ENCODE measurements at places on chromosomes 13 and 19.

- DNase-seq = peak; percentile 50
These were observed 48.0 kb upstream of the ADGRE5 start for GRCh38 chr19:14333101-14333871.

- DNase-seq = no peak
These were observed 5.6 kb downstream of the ZDHHC20 start for GRCh38 chr13:21453387-21454081.

DNA sequence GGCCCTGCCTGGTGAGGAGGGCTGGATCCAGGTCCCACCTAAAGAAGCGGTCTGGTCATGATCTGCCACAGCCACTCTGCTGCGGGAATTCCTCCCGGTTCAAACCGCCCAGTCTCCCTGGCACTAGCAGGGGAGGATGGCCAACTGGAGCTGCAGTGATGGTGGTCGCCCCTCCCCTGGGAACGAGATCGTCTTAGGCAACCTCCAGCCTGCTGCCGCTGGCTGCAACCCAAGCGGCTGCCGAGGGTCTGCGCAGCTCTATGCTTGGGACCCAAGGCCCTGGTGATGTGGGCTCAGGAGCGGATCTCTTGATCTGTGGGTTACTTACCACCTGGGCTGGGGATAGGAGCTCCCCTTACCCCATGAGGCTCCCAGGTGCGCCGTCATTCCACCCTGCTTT lies 69.1 kb downstream of the TNFSF11 start:
- no peak for DNase-seq

GRCh38 chr19:58586133-58586765 lies 13.1 kb upstream of the MZF1 start:
- no peak for DNase-seq

- peak; percentile 24 for DNase-seq
These were observed 5.8 kb upstream of the TPM4 start for GRCh38 chr19:16070366-16070990.

DNA sequence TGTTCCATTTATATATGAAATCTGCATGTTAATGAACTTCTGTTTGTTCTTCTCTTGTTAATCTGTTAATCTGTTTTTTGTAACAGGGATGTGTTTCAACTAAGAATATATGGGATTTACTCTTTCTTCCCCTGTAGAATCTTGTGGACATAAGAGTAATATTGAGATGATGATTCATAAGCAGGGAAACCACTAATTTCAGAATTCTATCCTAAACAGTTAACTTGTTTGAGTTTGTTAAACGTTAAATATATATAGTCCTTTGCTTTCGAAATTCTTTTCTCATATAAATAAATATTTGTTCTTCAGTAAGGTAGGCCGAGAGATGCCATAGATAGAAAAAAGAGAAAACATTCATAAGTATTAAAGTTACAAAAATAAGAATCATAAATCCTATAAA lies 1052.2 kb upstream of the SPRY2 start:
- no peak for DNase-seq

DNA sequence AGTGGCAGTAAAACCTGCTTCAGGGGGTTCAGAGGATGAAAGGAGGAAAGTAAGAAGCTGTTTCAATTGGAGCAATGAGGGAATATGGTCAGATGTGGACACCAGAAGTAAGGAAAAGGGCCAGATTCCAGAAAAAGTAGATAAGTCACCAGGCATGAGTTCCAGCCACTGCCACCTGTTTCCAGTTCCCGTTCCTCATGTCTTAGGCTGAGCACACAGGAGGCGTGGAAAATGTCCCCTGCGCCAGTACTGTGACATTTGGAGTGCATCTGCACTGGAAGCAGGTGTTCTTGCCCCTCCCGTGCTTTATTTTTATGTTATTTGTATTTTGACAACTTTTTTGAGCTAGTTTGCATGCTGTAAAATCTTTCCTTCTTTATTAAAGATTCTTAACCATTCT lies 25.3 kb downstream of the LMO7 start:
- DNase-seq = peak; percentile 34

DNA sequence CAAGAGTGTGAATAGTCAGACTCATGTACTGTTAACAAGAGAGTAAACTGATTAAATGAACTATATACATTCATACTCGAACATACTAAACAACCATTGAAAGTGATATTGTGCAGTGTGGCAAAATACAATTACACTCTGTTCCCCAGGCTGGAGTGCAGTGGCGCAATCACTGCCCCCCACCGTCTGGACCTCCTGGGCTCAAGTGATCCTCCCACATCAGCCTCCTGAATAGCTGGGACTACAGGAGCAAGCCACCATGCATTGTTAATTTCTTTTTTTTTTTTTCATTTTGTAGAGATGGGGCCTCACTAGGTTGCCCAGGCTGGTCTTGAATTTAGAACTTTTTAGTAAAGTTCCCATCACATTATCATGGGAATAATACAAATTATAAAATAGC lies 77.3 kb upstream of the LSM14A start:
- no peak for DNase-seq

DNA sequence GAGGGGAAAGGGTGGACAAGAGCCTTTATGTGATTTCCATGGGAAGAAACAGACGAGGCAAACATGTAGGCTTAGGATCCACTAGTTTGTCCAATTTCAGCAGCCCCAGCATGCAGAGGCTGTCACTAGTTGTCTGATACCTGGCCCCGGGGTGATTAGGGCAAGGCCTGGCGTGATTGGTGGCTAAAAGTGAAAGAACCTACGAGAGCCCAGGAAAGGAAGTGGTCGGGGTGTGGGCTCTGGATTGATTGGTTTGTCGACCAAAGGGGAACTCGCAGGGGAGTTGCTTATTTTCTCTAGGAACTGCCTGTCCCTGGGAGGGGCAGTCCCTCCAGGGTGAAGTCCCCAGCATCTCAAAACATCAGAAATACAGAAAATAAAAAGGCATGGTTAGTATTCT lies 64.2 kb upstream of the UQCRFS1 start:
- DNase-seq = no peak

- no peak for DNase-seq
These were observed 50.7 kb upstream of the FNDC3A start for GRCh38 chr13:48925001-48925400.

DNA sequence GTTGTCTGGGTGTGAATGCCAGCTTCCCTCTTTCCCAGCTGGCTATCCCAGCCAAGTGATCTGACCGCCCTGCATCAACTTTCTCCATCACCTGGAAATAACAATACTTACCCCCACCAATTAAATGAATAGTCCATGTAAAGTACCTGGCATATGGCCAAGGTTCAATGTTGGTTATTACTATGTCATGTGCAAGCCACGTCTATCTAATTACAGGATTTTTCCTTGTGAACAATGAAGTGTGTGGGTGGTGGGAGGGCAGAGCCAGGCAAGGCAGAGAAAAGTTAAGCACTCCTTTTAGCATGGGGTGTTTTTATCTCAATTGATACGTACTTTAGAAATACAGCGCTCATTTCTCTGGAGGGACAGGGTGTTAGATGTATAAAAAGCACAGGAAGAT lies 121.1 kb downstream of the NHLRC3 start:
- DNase-seq = no peak

DNA sequence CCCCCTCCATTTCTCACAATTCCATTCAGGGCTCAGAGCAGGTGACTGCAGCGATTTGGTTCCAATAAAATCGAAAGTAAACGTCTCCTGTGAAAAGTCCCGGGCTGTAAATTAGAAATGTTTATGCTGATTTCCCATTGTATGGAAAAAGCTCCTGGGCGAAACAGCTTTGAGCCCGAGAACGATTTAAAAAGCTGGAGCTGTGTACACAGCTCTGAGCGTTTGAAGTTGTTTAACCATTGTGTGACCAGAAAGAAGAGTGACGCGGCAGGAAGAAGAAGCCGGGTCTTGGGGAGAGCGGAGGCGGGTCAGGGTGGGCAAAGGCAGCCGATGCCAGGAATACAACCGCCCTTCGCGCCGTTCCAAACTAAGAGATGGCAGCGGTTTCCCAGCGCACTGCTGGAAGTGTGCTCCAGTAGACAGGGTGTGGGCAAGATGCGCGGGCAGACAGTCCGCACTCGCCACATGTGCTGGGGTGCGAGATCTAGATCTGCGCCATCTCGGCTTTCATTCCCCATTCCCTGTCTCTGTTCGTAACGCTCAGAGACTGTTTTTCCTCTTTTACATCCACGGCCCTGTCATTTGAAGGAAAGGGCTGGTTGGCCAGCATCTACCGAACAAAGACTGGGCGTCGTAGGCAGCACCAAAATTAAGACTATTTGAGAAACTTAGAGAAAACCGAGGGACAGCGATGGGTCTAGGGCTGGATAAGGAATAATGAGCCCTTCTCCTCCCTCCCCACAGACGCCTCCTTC lies 960 bp upstream of the GSX1 start:
- peak; percentile 48 for DNase-seq

DNA sequence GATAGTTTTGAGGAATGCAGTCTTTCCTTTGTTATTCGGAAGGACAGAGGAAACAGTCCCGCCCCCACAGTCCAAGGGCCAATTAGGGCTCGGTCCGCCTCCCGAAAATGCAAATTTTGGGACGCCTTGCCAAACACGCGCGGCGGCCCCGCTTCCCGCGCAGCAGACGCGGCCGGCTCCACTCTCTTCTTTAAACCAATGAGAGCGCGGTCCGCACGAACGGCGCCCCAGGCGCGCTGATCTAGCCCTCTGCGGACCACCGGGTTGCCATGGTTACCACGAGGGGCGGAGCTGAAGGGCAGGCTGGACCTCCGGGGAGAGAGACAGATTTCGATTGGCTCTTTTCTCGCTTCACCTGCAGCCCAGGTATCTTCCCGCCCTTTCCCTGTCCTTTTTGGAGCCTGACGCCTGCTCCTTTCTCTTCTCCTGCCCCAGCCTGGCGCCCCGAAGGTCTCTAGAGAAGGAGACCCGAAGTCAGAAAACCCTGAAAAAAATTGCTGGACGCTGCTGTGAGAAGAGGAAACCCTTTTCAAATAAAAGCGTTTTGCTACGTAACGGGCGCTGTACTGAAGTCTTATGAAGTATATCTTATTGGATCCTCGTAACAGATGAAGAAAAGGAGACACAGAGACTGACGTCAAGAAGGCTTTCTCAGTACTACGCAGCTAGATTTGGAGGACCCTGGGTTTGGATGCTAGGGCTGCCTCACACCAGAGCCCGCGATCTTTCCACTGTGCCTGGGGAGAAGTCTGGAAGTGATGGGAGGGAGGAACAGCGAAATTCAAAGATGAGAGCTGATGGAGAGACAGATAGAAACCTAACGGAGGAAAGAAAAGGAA lies 2.0 kb downstream of the PTH2 start:
- peak; percentile 62 for DNase-seq

- no peak for DNase-seq
These were observed 173.7 kb downstream of the KLF12 start for GRCh38 chr13:73960474-73960873.

DNA sequence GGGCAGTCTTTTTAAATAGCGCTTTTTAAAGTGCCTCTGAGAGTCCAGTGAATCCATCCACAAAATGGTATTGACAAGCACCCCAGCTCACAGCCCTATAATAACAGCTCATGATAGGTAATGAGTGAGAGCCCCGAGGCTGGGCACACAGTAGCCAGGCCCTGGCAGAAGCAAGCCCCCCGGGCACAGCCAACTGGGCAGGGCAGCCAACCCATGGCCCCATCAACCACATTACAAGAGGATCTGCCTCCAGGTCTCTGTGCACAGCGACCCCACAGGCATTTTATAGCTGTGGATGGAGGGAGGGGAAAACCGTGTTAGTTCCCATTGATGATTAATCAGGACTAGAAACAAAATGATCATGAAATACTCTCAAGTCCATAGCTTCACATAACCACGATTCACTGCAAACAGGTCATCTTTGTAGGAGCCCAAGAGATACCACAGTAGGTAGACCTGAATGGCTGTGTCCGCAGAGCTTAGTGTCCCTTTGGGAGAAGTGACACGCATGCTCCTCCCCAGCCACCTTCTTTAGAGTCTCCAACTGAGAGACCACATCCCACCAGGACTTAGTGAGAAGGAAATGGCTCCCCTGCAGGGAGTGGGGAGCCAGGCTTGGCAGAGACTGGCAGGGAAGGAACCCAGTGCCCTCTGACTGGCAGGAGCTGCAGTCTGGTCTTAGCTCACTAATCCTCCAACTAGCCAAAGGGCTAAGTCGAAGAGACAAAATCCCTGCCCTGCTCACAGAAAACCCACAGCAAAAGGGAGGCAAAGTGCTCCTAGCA lies 4.3 kb upstream of the VSTM2B start:
- no peak for DNase-seq

- no peak for DNase-seq
These were observed 7.9 kb upstream of the KLK8 start for GRCh38 chr19:51009061-51009891.

DNA sequence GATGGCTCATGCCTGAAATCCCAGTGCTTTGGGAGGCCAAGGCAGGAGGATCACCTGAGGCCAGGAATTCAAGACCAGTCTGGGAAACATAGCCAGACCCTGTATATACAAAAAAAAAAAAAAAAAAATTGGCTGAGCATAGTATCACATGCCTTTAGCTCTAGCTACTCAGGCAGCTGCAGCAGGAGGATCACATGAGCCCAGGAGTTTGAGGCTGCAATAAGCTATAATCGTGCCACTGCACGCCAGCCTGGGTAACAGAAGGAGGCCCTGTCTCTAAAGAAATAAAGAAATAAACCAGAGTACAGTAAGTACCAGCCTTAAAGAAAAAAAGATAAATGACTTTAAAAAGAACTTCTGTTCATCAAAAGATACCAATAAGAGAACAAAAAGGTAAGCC lies 52.9 kb downstream of the FAM124A start:
- no peak for DNase-seq

GRCh38 chr19:42092350-42092749 lies 16.4 kb downstream of the ZNF574 start:
- DNase-seq = peak; percentile 95

GRCh38 chr13:24341439-24341838 lies 32.1 kb downstream of the C1QTNF9 start:
- peak; percentile 63 for DNase-seq

GRCh38 chr19:40312533-40312932 lies 27.4 kb upstream of the AKT2 start:
- no peak for DNase-seq

- no peak for DNase-seq
These were observed 3.7 kb downstream of the UBA2 start for GRCh38 chr19:34431681-34432402.

DNA sequence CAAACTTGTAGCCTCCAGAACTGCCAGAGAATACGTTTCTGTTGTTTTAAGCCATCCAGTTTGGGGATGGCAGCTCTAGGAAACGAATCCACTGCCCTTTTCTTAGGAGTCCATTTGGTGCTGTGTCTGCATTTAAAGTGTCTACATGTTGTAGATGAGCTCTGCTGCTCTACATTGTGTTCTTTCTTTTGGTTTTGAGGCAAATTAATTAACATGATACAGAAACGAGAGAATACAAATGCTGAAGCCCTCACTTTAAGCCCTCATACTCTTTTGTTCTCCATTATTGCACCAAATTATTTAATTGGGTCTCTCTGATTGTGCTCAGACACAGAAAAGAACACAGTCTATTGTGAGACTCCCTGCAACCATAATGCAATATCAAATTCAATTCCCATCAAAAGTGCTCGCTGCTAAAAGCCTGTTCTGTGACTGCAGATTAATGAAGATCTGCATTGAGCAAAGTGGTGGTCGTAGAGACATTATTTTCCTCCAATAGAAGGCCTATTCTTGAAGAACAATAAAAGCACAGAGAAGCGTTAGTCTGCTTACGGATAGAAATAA lies 166.3 kb upstream of the SOX21 start:
- DNase-seq = no peak
